ENCODE measurements at places on chromosomes 11 and 22.
A peak's percentile ranks its signal among the peaks of the same experiment; 100 is the strongest.

DNA sequence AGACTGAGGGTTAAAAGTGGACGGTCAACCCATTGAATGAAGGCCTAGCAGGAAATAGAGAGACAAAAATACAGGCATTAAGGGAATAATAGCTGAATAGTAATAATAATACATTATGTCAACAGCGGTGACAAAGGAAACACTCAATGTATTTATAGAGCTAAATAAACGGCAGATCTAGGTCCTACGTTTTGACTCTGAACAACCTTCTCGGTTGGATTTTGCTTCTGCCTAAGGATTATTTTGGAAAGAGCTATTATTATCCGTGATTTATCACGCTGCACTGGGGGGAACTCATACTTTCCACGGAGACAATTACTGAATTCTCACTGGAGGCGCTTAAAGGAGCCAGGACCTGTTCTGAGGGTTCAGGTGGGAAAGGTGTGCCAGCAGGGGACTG lies 118.2 kb upstream of the KIRREL3 start:
- DNase-seq: no peak

GRCh38 chr22:33579448-33580093 lies 340.7 kb downstream of the LARGE1 start:
- DNase-seq: peak; percentile 1

- DNase-seq: no peak
Measured at GRCh38 chr11:71091506-71092265, 160.7 kb downstream of the SHANK2 start.

- DNase-seq: no peak
Measured at GRCh38 chr11:70343636-70344035, 54.7 kb upstream of the CTTN start.

- no peak for DNase-seq
Measured at GRCh38 chr11:95692526-95693260, 96.9 kb downstream of the FAM76B start.

- no peak for DNase-seq
Measured at GRCh38 chr11:8015753-8016239, 28.7 kb downstream of the EIF3F start.

GRCh38 chr11:12024254-12024926 lies 16.0 kb upstream of the DKK3 start:
- no peak for DNase-seq

- DNase-seq: no peak
Measured at GRCh38 chr11:105960252-105961245, 61.5 kb downstream of the MSANTD4 start.

DNA sequence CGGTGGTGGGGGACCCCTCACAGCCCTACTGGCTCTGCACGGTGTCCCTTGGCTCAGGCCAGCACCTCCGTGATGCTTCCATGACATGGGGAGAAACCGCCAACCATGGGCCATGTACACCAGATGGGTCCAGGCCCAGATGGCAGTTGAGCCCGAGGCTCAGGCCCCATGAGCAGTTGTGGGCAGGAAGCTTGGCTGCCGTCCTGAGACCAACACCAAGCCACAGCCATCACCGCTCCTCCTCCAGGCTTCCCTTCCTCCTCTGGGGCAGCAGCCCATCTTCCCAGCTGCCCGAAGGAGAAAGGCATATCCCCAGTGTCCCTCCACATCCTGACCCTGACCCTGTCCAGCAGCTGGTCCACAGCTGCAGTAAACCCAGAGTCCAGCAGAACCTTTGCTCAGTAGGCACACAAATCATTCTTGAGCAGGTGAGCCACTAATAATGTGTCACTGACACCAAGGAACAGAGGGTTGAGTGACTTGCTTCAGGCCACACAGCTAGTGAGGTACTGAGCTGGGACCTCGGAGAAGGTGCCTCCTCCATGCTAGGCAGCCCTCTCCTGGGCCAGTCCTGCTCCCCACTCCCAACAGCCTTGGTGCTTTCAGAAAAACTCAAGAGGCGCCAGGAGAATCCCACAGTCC lies 204.9 kb downstream of the CTTN start:
- no peak for DNase-seq

- DNase-seq: no peak
Measured at GRCh38 chr11:121667836-121668235, 215.1 kb upstream of the SORL1-AS1 start.

All from HCT116 (cell line).